ENCODE measurements at places on chromosomes 11 and 22. TPM values are rescaled to one million over a fixed set of nuclear protein-coding genes. Genes with fewer than 3 reads are reported as not detected.
A peak's percentile ranks its signal among the peaks of the same experiment; 100 is the strongest.

DNA sequence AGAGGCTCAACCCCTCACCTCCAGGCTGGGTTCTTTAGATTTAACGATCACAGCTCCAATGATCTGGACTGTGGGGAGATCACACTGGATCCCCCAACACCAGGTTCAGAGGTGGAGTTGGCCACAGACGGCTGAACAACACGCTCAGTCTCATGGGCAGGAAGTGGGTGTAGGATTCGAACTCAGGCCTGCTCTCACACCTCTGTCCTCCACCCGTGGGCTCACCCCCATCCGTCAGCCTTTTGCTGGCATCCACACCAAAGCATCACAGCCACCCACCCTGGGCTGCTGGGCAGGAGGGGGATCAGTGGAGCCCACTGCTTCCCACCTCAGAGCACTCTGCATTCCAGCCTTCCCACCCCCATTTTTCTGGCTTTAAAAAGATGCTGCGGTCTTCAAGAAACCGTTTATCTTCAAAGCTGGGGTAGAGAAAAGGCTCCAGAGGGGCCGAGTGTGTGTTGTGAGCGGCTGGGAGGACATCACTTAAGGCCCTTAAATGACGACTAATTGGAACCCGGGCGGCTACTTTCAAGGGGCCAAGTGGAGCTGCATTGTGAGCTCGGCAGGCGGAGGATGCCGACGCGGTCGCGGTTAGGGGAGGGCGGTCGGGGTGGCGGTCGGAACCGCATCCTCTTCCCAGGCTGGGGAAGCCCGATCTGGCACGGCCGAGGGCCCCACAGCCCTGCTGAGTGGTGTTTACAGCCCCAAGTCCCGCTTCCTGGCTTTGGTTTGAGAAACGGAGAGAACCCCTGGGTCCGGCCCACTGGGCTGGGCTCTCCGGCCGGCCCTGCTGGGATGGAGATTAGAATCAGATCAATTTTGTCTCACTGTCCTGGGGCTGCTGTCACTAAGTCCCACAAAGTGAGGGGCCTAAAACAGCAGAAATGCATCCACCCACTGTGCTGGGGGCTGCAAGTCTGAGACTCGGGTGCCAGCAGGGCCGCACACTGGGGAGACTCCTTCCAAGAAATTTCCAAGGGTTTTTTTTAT, 15.9 kb upstream of the FGF3 start:
- no peaks in the 10 kb centered on the region for H3K27me3 ChIP-seq
- H3K4me1 ChIP-seq = no peaks in the 10 kb centered on the region
- DNase-seq = no peak
- no peak overlapping the region for H3K27ac ChIP-seq

DNA sequence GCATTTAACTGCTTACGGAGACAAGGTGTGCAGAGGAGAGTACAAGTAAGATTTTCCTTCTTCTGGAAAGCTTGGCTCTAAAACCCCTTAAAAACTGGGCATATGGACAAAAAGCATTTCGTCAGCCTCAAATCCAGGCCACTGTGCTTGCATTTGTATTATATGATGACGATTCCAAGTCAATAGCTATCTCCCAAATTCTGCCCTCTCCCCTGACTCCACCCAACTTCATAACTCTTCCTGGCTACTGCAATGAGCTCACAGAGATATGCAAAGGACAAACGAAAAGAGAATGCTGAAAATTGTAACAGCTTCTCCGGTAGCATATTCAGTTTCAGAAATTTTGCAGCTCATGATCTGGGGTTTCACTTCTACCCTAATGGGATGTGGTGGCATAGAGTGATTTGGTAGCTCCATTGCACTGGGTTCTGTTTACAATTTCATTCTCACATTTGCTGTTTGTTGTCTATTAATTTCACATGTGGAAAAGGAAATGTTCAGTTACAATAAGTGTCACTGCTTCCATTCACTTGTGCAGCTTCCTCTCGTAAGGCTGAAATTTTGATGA, 45.6 kb upstream of the CHRM4 start:
- H3K4me1 ChIP-seq = no peaks in the 10 kb centered on the region
- H3K4me3 ChIP-seq = no peak overlapping the region
- DNase-seq = no peak
- H3K36me3 ChIP-seq = no peaks in the 10 kb centered on the region
- H3K27ac ChIP-seq = no peak overlapping the region
- H3K27me3 ChIP-seq = no peaks in the 10 kb centered on the region

- H3K27ac ChIP-seq = no peak overlapping the region
- no peaks in the 10 kb centered on the region for H3K27me3 ChIP-seq
- no peak overlapping the region for H3K4me3 ChIP-seq
- H3K36me3 ChIP-seq = no peaks in the 10 kb centered on the region
These were observed 59.3 kb downstream of the CD82 start for GRCh38 chr11:44624761-44625221.

DNA sequence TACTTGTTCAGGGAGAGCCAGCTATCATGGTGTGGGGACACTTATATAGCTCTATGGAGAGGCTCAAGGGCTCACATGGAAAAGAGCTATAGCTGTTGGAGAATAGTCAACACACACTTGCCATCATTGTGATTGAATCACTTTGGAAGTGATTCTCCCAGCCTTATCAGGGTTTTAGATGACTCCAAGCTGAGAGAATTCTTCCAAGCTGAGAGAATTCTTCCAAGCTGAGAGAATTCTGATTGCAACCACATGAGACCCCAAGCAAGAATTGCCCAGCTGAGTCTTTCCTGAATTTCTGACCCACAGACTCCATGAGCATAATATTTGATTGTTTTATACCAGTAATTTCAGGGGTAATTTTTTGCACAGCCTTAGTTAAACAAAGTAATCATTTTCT, 1318.3 kb upstream of the RAG2 start:
- H3K4me1 ChIP-seq = no peaks in the 10 kb centered on the region
- H3K27ac ChIP-seq = no peak overlapping the region
- no peaks in the 10 kb centered on the region for H3K27me3 ChIP-seq
- no peak overlapping the region for H3K4me3 ChIP-seq
- DNase-seq = no peak

- peak; percentile 84 for DNase-seq
- peaks cover 60% of the 10 kb centered on the region for H3K4me1 ChIP-seq
- H3K27me3 ChIP-seq = no peaks in the 10 kb centered on the region
- no peaks in the 10 kb centered on the region for H3K36me3 ChIP-seq
These were observed 111.9 kb downstream of the ZBTB16 start for GRCh38 chr11:114171257-114172054.

GRCh38 chr11:19905280-19905853, 192.7 kb downstream of the NAV2 start:
- DNase-seq = no peak
- no peak overlapping the region for H3K4me3 ChIP-seq
- H3K27me3 ChIP-seq = no peaks in the 10 kb centered on the region
- no peak overlapping the region for H3K27ac ChIP-seq
- no peaks in the 10 kb centered on the region for H3K36me3 ChIP-seq
- no peaks in the 10 kb centered on the region for H3K4me1 ChIP-seq

GRCh38 chr11:128893578-128894285, 2.6 kb downstream of the KCNJ5 start:
- no peaks in the 10 kb centered on the region for H3K4me1 ChIP-seq
- DNase-seq = no peak
- no peaks in the 10 kb centered on the region for H3K36me3 ChIP-seq
- no peaks in the 10 kb centered on the region for H3K27me3 ChIP-seq
- H3K4me3 ChIP-seq = no peak overlapping the region
- no peak overlapping the region for H3K27ac ChIP-seq

GRCh38 chr11:121365304-121365703, 72.7 kb downstream of the SC5D start:
- no peaks in the 10 kb centered on the region for H3K36me3 ChIP-seq
- no peak overlapping the region for H3K4me3 ChIP-seq
- no peak for DNase-seq
- H3K27me3 ChIP-seq = no peaks in the 10 kb centered on the region
- H3K27ac ChIP-seq = no peak overlapping the region

DNA sequence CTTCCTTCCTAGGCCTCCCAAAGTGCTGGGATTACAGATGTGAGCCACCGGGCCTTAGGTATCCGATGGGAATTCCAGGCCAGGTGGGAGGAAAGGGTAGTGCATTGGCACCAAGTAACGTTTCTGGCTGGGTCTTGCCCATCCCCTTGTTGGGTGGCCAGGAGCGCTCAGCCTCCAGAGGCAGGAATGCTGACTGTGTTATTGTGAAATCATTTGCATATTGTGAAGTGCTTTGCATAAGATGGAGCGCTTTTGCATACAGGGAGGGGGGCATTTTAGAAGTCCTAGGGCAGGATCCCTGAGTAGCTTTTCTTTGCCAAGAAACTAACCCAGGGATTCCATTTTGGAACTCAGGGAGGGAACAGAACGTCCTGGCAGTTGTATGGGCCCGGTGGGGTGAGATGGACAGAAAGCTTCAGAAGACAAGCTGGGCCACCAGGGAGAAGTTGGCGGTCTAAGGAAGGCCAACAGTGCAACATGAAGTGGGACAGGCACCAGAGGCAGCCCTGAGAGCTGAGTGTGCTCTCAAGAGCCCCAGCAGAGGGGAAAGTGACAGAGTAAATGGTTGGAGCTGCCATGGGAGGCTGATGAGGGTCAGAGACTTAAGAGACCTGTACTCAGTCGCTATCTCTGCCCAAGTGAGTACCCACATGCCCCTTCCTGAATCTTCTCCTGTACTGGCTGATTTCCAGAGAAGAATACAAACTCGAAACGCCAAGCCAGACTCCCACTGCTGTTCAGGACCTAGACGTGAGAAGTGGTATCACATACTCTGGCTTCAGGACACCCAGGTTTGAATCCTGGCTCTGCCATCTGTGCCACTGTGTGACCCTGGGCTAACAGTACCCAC, 1.3 kb upstream of the SLC39A13 start:
- H3K36me3 ChIP-seq = no peaks in the 10 kb centered on the region
- no peak for DNase-seq
- H3K27me3 ChIP-seq = no peaks in the 10 kb centered on the region
- peaks cover 3% of the 10 kb centered on the region for H3K4me1 ChIP-seq
- H3K27ac ChIP-seq = peak overlapping the region; percentile 97

GRCh38 chr22:23836692-23837495, 1.9 kb downstream of the DERL3 start:
- no peaks in the 10 kb centered on the region for H3K27me3 ChIP-seq
- no peak overlapping the region for H3K27ac ChIP-seq
- no peaks in the 10 kb centered on the region for H3K36me3 ChIP-seq
- no peaks in the 10 kb centered on the region for H3K4me1 ChIP-seq
- H3K4me3 ChIP-seq = no peak overlapping the region

- H3K4me3 ChIP-seq = no peak overlapping the region
- no peaks in the 10 kb centered on the region for H3K27me3 ChIP-seq
- H3K27ac ChIP-seq = no peak overlapping the region
- H3K4me1 ChIP-seq = no peaks in the 10 kb centered on the region
- DNase-seq = no peak
- H3K36me3 ChIP-seq = no peaks in the 10 kb centered on the region
These were observed 16.3 kb upstream of the ARFGAP3 start for GRCh38 chr22:42873356-42873755.

DNA sequence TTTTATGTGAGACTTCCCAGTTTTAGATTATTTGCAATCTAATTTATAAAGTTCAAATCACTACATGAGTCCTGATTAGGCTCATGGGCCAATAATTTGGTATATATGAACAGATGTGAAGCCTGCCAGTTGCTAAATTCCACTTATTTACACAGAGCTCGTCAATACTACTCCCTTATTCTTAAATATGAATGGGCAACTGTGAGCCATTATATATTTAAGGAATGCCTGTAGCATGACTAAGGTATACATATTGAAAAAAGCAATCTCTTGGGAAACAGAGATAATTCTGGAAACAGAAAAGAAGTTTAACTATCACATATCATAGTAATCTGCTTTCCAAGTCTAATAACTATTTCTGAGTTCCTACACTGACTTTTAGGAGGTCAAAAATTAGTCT, 27.0 kb downstream of the RBMXL2 start:
- H3K27me3 ChIP-seq = peaks cover 4% of the 10 kb centered on the region
- no peak overlapping the region for H3K27ac ChIP-seq
- no peaks in the 10 kb centered on the region for H3K4me1 ChIP-seq
- DNase-seq = no peak
- H3K4me3 ChIP-seq = no peak overlapping the region
- H3K36me3 ChIP-seq = no peaks in the 10 kb centered on the region

DNA sequence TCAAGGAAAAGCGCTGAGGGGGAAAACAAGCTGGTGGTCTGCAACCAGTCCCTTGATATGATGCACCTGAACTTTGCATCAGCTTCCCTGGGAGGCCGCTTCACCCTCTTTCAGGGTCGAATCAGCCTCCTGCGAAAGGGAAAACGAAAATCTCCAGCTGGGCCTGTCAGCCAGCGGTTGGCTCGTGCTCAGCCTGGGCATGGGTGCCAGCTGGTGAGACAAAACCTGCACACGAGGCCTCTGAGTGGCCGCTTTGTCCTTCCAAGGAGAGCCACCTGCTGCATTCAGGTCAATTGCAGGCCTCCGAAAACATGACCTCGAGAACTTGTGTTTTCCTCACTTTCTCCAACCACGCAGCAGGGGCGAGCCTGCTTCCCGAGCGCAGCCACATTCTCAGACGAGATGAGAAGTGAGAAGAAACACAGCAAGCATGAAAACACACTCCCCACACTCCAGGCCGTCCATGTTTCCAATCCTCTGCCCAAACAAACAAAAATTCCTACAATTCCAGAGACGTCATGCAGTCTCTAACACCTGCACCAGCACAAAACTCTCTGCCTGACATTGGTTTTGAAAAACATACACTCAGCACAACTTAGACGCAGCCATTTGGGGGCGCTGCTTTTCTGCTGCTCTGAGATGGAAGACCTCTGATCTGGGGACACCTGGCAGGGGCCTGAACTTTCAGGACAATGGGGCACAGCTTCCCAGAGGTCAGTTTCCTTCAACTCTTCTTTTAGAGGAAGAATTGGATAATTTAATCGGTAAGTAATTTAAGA, 77.1 kb downstream of the DHCR7 start:
- no peak for DNase-seq
- no peak overlapping the region for H3K4me3 ChIP-seq
- no peaks in the 10 kb centered on the region for H3K27me3 ChIP-seq

- no peak overlapping the region for H3K4me3 ChIP-seq
- H3K27me3 ChIP-seq = no peaks in the 10 kb centered on the region
- no peaks in the 10 kb centered on the region for H3K4me1 ChIP-seq
- DNase-seq = no peak
- H3K36me3 ChIP-seq = no peaks in the 10 kb centered on the region
These were observed 130.5 kb downstream of the KIRREL3 start for GRCh38 chr11:126870021-126870420.

Gene USP2
- total RNA-seq = 0.29 TPM

Gene HTR3A
- 0.14 TPM for total RNA-seq

Gene GSTT2B
- total RNA-seq = 2.1 TPM

Gene DRAP1
- total RNA-seq = 50.7 TPM

Gene ABCC8
- 5.5 TPM for total RNA-seq

Gene RIMBP3C
- total RNA-seq = not detected

Gene C11orf52
- total RNA-seq = not detected

Gene GAL3ST1
- total RNA-seq = 0.26 TPM

Gene OR11H1
- total RNA-seq = not detected

Gene DEUP1
- not detected for total RNA-seq

Gene PGAP2
- 13.8 TPM for total RNA-seq

Gene NPAS4
- total RNA-seq = 0.97 TPM

Gene OR52B4
- not detected for total RNA-seq

Gene LRRC56
- total RNA-seq = 1.7 TPM
